Activated CD4-positive, alpha-beta T cell treated with anti-CD3 and anti-CD28 coated beads, Interleukin-2, amount 10 ng/mL, durations not matched to agents 24 days and 14 days (primary cell): ENCODE measurements at places on chromosomes 1 and 21.

- DNase-seq = no peak
These were observed 1188.3 kb downstream of the BRINP3 start for GRCh38 chr1:189289346-189289745.

DNA sequence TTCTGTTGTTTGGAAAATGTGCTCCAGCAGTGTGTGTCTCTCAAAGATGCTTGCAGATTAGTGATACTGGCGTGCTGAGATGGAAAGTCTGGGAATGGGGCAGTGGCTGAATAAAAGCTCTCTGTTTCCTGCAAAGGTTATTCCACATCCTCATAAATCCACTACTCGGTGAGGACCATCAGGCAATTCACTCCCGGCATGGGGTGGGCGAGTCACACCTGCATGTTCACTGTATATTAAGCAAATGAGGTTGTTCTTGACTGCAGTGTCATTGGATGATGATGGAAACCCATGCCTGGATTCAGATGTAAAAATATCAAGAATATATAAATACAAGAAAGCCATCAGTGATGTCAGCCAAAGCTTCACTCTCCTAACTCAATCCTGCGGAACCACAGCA, 65.4 kb upstream of the DSCAM start:
- DNase-seq = no peak

DNA sequence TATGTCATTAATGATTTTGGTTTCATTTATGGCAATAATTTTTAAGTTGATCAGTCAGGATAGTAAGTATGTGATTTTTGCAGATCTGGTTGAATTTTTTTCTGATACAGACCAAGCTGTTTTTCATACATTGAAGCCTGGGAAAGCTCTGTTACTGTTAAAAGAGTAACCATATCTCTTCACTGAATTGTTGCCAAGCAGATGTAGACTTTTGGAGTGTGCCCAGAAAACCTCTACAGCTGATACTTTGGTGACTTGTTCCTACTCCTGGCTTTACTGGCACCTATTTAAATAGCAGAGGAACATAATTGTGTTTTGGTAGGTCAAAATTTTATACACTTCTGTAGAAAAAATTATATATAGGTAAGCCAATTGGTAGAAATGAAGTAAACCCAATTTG, 49.4 kb downstream of the NFIA start:
- no peak for DNase-seq

DNA sequence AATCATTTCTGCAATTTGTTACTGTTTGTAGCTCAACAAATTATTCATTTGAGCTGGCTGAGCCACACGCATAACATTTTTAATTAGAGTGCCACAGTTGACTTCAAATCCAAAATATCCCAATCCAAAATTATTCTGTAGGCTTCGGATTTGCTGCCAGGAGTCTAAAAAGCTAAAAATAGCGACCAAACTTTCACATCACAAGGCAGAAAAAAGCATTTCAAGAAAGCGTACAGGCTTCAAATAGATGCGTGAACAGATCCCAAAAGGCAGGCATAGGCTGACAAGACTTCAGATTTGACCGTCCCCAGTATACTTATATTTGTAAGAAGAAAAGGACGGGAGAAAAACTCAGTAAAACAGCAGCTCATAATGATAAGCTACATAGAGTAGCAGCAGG, 24.3 kb upstream of the TIAM1 start:
- DNase-seq = no peak

- DNase-seq = peak; percentile 84
These were observed 397.9 kb downstream of the HHAT start for GRCh38 chr1:210726621-210727020.

DNA sequence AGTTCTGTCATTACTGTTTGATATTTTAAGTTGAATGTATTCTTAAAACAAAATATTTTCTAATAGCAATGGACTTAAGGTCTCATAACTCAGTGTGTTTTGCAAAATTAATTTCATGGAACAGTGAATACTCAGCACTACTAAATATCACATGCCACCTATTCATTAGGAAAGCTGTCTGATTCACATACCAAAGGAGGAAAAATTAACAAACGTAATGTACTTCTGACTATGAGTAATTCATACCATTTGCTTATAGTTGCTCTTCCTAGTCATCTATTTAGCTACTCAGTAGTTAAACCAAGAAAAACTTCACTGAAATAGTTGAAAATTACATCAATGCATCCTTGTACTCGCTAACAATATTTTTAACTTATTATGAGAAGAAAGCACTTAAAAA, 35.2 kb downstream of the TP53BP2 start:
- DNase-seq = no peak

DNA sequence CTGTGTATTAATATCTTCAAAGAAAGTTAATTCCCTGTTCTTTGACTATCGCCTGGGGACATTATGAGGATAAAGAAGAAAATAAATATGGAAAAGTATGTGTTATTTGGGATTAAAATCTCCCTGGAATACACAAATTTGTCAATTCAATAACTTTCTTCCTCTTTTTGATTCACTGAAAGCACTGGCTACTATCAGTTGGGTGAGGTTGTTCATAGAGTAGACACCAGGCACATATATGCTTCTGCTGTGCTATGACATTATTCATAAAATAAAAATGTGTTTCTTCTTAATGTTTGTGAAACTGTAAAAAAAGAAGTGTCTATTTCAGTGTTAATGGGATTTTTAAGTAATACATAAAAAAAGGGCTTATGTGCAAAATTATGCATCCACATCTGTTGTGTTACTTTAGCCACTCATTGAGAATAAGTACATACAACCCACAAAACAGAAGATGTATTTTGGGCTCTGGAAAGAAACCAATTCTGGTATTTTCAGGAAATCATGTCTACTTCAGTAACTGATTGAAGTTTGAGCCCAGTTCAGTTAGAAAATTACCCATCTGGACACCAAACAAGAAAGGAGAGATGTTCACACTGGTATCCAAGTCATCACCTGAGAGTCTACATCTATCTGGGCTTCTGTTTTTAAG, 169.4 kb downstream of the GABPA start:
- DNase-seq = no peak

- DNase-seq = no peak
These were observed 10.3 kb downstream of the GAS5 start for GRCh38 chr1:173857363-173857917.

- no peak for DNase-seq
These were observed 39.5 kb upstream of the CASZ1 start for GRCh38 chr1:10835822-10836421.

DNA sequence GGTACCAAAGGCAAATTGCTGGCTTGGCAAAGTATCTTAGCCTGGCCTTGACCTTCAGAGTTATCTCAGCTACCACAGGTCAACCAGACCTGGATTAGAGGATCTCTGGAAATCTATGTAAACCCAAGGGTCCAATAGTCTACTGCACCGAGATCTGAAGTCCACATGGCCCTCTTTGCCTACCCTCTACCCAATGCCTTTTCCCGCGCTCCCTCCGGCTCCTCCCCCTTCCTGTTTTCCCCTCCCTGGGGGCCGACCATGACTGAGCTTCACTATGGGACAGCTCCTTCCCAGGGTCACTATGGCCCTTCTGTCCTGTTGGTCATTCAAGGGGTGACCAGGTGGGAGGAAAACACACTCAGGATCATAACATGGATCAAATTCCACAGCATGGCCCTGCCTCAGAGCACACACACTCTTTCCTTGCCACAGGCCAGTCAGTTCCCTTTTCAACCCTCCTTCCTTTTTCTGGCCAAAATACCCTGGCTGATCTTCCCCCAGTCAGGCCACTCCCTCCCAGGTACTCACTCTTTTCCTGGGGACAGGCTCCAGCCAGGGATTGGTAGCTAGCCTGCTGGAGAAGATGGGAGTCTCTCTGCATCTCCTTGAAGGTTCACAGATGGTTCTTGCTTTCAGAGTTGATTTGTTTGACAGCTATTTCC, 19.1 kb upstream of the TMEM183A start:
- DNase-seq = no peak

DNA sequence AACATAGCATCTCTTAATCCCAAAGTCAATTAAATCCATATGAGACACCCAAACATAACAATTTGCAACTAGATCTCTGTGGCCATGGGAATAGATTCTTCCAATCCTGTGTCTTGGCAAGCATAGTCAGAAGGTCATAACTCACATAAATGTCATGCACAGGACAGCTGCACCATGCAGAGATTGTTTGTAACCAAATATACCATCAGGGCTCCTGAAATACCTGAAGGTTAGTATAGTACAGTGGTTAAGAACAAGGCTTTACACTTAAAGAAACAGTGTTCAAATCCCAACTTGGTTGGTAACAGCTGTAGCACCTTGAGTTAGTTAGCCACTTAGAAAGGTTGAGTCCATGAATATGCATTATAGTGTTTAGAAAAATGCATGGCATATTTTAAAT, 82.6 kb upstream of the CCDC190 start:
- DNase-seq = no peak

DNA sequence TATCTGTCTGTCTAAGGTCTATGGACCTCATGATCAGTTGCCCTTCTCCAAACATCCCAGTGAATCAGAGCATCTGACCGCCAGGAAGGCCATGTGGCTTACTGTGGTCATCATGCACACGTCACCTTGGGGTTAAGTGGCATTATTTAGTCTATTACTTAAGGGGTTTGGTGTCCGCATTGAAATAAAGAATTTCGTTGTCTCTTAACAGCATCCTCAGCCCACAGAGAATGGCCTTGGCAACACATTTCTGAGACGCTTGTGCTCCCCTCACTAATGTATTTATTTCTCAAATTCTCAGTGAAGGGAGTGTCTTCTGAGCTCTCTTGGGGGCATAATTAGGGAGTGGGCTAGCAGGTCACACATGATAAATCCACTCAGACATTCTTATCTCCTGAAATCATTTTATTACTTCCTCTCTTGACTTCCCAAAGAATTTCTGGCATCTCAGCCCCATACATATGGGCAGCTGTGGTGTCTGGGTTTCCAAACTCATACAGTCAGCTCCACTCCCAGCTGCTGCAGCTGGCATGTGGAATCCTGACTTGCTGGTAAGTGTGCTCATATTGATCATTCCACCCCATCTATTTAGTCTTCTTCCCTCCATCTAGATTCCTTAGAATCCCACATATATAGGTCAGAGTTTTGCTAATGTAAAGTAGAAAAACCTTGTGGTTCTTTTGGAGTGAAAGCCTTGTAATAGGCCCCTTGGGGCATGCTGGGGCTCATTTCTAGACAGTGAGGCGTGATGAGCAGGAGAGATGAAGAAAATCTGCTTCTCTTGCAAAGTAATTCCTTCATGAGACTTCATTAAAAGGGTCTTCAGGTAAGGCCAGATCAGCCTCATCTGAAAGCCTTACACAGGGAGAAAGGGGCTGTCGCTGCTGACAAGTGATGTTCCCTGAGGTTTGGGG, 110.5 kb downstream of the HHAT start:
- DNase-seq = no peak

DNA sequence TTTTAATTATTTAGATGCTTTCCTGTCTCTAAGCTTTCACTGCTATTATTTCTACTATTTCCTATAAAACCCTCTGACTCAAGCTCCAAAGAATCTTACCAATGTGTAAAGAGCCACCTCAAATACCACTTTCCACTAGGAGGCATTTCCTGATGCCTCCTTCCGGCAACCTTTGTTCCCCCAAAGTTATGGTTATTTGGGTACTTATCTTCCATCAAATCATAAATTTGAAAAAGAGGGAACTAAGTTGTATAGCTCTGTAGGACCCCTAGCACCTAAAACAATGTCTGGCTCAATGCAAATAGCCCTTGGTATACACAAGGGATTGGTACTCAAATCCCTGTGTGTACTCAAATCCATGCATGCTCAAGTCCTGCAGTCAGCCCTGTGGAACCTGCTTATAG, 79.6 kb downstream of the NME7 start:
- DNase-seq = no peak

DNA sequence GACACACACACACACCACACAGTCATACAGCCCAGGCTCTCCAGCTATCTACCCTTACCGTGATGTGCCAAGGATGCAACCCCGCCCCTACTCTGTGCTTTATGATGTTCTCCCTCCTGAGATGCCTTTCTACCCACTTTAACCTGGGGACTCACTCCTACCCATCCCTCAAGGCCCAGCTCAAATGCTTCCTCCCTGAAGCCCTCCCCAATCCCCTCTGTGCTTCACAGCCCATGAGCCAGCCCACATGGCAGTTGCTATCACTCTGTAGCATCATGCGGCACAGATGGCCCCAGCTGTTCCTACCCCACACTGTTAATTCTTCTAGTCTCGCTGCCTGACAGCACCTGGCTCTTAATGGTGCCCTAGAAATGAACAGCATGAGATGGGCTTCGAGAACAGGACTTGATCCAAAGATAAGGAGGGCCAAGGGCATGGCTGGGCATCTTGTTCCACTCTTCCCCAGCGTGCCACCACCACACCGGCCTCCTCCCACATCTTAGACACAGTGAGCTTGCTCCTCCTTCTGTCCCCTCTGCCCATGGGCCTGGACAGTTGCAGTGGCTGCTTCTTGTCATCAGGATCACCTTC, 109.8 kb downstream of the GLIS1 start:
- DNase-seq = no peak

DNA sequence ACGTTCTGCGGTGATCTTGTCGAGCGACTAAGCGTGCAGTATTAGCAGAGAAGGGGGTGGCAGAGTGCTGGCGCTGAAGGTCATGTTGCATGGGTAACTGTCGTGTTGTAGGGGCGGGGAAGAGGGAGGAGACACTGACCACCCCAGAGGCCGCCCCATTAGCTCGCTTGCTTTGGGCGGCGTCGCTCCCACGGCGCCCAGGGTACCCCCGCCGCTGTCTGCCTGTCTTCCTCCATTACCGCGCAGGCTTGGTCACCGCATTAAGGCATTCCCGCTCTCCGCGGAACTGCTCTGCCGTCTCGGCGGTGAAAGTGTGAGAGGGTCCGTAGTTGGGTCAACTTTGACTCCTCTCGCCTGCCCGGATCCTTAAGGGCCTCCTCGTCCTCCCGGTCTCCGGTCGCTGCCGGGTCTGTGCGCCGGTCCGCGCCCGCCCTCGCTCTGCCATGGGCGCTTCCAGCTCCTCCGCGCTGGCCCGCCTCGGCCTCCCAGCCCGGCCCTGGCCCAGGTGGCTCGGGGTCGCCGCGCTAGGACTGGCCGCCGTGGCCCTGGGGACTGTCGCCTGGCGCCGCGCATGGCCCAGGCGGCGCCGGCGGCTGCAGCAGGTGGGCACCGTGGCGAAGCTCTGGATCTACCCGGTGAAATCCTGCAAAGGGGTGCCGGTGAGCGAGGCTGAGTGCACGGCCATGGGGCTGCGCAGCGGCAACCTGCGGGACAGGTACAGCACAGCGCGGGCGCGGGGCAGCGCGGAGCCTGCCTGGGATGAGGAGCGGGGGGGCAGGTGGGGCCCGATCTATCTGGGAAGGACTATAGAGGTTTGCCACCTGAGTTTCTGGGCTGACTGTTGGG, at the start of gene MTARC2:
Gene MTARC2, plus strand, starts transcription at position 234 of the 846 bp plus-strand sequence. Its CDS starts 210 bp downstream, at position 444.
- peak; percentile 58 for DNase-seq

- DNase-seq = no peak
These were observed 42.9 kb downstream of the MAGI3 start for GRCh38 chr1:113433184-113433583.

DNA sequence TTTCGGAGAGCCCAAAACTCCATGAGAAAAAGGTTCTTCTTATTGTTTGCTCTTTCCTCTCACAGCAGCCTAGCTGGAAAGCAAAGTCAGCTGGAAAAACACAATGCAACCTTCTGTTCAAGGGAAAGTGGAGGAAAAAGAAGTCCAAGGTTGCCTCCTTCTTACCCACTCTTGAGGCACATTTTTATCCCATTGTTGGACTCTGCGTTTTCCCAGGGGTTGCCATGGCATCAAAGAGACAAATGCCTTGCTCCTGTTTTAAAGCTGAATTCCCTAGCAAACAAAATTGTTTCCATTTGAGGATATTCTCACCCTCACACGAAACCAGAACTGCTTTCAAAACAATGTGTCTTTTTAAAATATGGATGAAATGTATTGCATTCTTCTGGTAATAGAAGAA, 45.1 kb upstream of the PALMD start:
- DNase-seq = no peak

- DNase-seq = no peak
These were observed 117.2 kb downstream of the PCP4 start for GRCh38 chr21:39984286-39984991.

GRCh38 chr1:214970016-214970415, 112.5 kb upstream of the KCNK2 start:
- DNase-seq = no peak
